ENCODE measurements at places on chromosomes 2 and 18. TPM values are rescaled to one million over a fixed set of nuclear protein-coding genes. Genes with fewer than 3 reads are reported as not detected.

ANKRD62 gene
- total RNA-seq = not detected

FBXO41 gene
- 8.2 TPM for total RNA-seq

GRCh38 chr2:98324181-98324580 lies 22.1 kb upstream of the CNGA3 start:
- no peak overlapping the region for H3K27ac ChIP-seq
- H3K27me3 ChIP-seq = no peaks in the 10 kb centered on the region
- no peaks in the 10 kb centered on the region for H3K4me1 ChIP-seq

- no peaks in the 10 kb centered on the region for H3K4me1 ChIP-seq
- H3K27me3 ChIP-seq = no peaks in the 10 kb centered on the region
- no peak overlapping the region for H3K4me3 ChIP-seq
- peaks cover 5% of the 10 kb centered on the region for H3K36me3 ChIP-seq
- DNase-seq = no peak
These were observed 48.0 kb downstream of the ZNF407 start for GRCh38 chr18:74645679-74646078.

DNA sequence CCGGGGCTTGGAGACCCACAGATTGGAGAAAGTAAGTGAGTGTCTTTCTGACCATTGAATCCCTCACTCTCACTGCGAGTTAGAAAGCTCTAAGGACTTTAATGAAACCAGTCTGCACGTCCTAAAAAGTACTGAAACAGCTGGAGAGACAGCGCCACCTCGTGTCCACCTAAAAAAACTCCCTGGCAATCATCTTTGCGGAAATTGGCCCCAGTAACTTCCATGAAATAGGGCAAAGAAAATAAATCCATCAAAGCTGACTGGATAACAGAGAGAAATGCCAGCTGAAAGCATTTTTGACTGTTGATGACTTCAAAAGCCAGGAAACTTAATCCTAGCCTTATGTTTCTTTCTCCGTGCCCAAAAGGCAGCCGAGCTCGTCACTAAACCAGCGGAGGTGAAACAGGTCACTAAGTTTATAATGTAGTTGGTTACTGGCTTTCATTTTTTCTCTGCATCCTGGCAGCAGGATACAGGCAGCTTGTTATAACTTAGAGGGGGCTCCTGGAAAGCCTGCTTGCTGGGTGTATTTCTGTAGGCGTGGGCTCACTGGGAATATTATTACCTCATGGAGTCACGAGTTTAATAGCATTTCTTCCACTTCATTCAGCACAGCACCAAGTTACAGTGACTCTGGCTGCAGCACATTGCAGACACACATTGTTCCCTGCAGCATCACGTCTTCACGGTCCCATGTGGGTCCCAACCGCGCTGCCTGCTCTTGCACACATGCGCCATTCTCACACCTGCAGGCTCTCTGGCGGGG lies 266.5 kb downstream of the HRH4 start:
- peak overlapping the region; percentile 39 for H3K4me3 ChIP-seq
- peaks cover 3% of the 10 kb centered on the region for H3K4me1 ChIP-seq
- H3K27ac ChIP-seq = peak overlapping the region; percentile 46
- H3K27me3 ChIP-seq = peaks cover 5% of the 10 kb centered on the region
- DNase-seq = no peak
- no peaks in the 10 kb centered on the region for H3K36me3 ChIP-seq

ME2 gene
- 22.5 TPM for total RNA-seq

Measured in suprapubic skin (tissue), 4 donors.